Amniotic stem cell (primary cell): ENCODE measurements at places on chromosomes 4 and X.

GRCh38 chr4:2105559-2105958, 46.4 kb downstream of the NAT8L start:
- DNase-seq: no peak

DNA sequence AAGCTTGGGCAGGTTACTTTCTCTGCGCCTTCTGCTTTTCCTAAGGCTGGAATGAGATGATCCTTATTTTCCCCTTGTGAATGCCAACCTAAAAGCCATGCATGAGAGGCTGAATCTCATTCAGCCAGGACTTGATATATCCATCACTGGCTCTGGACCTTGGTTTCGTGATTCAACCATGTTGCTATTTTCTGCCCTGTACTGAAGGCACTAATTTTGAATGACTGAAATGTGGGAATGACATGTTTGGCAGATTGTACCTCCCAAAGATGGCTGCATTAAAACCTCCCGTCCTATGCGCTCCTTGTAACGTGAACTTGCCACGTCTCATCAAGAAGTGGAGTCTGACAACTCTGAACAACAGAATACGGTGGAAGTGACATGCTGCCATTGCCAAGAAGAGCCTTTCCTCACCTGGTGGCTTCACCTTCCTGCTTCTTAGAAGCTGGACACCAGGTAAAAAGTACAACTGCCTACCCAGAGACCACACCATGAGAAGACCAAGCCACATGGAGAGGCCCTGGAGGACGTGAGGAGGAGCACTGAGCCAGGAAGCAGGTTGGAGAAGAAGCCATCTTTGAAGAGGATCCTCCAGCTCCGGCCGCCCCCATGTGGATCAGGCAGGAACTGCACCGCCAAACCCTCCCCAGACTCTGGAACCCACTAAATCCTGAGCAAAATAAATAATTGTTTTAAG, 174.5 kb downstream of the NSUN7 start:
- DNase-seq: peak; percentile 43

DNA sequence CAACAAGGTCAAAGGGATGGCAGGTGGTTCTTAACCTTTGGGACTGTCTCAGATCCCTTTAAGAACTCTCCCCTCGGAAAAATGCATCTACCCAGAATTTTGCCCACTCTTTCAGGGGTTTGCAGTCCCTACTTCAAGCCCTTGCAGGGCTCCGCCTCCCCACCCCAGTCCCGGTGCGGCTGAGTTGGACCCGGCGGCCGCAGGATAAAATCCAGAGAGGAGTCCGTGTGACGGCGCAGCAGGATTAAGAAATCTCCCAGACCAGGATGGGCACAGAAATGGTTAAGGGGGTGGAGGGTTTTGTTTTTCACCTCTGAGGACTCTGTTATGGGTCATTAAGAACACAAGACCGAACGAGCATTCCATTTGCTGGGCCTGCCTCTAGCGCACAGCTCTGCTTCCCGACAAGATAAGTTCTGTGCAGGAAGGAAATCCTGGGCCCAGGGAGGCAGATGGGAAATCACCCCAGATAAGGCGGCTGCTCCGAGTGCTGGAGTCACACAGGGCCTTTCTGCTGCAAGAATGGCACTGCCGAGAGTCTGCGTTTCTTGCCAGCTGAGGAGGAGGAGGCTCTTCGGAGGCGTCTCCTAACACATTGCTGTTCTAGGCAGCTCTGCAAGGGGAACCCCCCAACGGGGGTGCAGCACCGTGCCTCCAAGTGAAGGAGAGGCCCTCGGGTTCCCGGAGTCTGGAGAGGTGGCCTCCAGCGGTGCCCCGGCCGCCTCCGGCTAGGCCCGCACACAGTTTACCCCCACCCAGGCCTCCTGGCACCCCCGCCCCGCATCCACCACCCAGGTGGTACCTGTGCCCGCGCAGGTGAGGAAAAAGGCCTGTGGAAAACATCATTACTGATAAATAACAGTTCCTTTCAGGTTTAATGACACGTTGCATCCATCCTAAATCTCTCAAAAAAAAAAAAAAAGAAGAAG, 277.6 kb downstream of the BCOR start:
- no peak for DNase-seq

DNA sequence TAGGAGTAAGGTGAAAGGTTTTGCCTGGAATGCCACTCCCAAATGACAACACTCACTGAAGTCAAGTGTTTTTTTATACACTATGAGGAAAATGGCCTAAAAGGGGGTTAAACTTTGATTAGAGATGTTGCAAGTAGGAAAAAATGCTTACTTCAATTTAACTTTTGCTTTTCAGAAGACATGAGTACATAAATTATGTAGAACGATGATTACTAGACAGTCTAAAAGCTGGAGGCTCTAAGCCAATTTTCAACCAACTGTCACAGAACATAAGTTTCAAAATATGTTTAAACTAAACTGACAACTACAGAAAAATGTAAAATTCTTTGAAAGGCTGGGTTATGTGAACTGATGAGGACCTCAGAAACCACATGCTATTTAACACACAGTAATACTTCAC, 83.4 kb downstream of the SHISA3 start:
- no peak for DNase-seq

DNA sequence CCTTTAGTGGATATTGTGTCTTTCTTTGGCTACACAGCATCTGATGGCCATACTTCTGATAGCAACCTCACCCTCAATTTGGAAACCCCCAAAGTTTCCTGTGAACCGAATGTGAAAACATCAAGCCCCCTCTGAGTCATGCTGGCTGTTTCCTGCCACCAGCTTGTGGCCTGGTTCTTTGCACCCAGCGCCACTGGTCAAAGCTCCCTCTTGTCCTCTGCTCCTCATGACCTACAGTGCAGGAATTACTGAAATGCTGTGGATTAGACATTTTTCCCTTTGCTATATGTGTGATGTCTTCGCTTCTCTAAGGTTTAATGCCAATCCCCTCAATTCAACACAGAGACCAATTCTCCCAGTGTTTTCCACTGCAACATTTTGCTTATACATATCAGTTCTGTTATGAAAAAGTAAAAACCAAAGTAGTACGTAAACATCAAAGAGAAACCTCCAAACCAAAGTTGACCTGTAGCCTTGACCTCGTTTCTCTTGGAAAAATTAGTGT, 224.0 kb upstream of the TENM3 start:
- no peak for DNase-seq

- no peak for DNase-seq
These were observed 116.9 kb upstream of the GALNT7 start for GRCh38 chr4:173051716-173052115.

- DNase-seq: no peak
These were observed 876.5 kb upstream of the INTU start for GRCh38 chr4:126756050-126756829.

DNA sequence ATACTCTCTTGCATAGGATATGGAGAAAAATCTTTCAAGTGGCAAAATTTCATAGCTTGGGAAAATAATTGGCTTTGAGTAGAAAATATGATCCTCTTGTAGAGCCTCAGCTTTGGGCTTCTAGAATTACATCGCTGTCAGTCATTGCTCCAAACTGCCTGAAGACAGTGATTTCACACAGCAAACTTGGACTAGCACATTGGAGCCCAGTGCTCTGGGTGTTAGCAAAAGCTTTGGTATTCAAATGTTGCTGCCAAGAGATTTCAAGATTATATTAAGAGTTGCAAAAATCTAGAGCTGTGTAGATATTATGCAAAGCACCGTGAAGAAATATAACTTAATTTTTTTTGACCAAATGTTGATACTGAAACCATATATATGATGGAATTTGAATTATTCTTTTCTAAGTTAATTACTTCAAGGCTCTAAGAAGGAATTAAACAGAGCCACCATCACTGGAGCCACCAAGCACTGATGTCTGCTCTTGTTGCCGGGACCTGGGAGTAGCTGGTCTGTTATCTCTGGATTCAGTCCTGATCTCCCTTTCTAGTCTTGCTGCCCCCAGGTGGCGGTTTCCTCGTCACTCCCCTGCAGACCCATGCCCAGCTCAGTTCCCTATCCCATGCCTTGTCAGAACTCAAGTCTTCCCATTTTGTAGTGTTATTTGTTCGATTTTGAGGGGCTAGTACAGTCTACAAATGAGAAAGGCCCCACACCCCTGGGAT, 260.7 kb upstream of the SFRP2 start:
- peak; percentile 57 for DNase-seq

DNA sequence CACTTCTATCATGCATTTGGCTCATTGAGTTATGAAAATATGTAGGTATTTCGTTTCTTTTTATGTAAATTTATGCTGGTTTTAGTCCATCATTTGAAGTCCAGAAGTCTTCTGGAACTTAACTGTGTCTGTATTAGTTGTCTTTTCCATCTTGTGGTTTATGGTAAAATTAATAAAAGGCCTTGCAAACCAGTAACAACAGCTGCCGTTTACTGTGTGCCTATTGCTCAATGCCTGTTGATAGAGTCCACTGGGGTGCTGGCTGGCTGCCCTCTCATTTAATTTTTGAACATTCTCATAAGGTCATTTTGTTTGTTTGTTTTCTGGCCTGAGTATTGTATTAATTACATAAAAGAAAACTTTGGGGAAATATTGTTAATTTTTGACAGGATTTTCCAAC, 98.0 kb downstream of the NAA11 start:
- no peak for DNase-seq

DNA sequence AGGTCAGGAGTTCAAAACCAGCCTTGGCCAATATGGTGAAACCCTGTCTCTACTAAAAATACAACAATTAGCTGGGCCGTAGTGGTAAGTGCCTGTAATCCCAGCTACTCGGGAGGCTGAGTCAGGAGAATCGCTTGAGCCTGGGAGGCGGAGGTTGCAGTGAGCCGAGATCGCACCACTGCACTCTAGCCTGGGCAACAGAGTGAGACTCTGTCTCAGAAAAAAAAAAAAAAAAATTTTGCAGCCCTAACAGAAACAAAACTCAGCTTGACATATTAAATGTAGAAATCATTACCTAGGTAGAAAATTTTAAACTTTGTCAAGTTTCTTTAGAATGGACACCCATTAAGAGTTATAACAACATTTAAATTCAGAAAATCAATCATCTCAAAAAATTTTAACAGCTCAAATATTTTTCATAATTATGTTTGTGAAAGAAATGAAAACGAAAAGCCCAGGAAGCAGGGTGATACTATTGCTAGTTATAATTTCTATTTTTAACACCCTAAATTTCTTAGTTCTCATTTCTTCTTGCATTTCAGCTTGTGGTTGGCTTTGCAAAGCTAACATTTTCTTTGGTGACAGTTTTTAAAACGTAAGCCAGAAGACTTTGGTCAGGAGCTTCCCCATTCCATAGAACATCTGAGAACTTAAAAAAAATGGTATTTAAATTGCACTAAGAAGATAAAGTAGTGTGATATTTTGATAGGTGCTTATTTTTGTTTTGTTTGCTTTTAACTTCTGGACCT, 33.3 kb upstream of the RBBP7 start:
- DNase-seq: no peak

DNA sequence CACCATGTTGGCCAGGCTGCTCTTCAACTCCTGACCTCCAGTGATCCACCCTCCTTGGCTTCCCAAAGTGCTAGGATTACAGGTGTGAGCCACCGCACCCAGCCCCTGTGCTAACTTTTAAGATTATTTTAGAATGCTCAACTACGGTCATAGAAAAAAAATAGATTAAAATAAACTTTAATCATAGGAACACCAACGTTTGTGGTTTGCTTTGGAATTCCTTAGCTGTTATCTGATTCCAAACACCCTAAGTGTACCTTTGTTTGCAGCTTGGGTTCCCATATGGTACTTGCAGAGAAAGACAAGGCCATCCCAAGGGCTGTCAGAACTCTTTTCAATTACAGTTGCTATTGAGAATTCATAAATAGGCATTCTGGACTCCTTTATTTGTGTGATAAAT, 90.1 kb upstream of the EFHC2 start:
- DNase-seq: no peak

GRCh38 chr4:61223385-61223784, 23.3 kb downstream of the ADGRL3 start:
- no peak for DNase-seq

GRCh38 chrX:40663880-40664630, 16.7 kb upstream of the CXorf38 start:
- DNase-seq: no peak

DNA sequence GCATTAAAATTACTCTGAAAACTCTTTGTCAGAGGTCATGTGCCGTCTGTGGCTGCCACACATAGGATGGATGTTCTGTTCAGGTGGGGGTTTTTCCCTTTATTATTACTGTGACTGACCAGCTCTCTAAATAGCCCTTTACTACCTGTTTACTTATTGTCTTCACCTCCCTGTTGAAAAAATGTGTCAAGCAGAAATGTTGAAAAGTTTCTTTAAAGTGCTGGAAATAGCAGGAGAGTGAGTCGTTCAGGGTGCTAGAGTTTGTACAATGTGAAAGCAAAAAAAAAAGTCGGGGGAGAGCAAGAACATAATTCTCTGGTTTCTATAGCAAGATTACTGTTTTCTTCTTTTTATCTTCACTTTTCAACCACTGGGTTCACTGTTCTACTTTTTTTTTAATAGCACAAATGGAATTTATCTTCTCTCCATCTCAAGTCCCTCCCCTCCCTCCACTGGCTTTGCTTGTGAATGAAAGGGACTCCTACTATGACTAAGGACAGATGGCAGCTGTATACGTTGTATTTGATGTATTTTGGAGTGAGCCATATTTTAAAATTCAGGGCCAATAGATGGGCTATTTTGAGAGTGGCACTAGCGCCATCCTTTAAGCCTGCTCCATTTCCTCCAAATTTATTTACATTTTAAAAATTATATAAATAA, 33.3 kb downstream of the ARX start:
- no peak for DNase-seq
